Stimulated activated CD4-positive, alpha-beta T cell treated with anti-CD3 and anti-CD28 coated beads, Interleukin-12 subunit alpha, Interleukin-12 subunit beta, amount 100 ng/mL, for 4 hours (primary cell): ENCODE measurements at places on chromosomes 11 and 22.

DNA sequence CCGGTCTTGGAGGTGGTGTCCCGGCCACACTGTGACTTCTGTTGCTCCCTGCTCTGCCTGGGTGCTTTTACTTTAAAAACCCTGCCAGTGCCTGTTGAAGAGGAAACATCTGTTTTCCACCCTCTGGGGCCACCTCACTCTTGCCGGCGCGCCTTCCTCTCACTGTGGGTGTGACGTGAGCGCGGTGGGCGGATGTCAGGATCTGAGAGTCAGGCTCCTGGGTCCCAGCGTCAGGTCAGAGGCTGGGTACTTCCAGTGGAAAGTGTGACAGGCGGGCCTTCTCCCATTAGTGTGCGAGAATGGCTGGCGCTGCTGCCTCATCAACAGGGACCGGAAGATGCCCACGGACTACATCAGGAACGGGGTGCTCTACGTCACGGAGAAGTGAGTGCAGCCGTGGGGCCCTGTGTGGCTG lies 54.2 kb downstream of the GRAMD4 start:
- peak; percentile 94 for DNase-seq

- no peak for DNase-seq
Observed at GRCh38 chr11:125627236-125627910, 2.4 kb downstream of the CHEK1 start.

DNA sequence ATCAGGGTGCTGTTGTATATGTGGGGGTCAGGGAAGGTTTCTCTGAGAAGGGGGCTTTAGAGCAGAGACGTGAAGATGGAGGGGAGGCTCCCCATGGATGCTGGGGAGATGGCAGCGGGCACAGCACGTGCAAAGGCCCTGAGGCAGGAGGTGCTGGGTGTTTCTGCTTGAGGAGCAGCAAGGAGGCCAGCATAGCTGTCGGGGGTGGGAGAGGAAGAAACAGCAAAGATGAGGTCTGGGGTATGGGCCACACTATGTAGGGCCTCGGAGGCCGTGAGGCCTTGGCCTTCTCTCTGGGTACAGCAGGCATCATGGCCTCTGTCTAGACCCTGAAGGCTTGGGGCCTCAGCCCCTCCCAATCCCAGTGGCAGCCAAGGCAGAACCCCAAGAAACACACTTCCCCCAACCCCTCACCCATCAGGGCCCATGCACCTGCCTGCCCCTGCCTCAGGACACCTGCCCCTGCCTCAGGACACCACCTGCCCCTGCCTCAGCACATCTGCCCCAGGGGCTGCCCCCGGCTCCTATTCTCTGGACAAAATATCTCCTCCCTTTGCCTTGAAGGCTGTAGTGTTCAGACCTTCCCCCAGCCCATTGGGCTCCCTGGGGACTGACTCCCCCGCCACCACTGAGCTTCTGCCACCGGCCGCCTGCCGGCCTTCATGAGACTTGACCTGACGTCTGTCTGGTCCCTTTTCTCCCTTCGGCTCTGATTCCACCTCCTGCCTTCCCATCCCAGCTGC lies 6.2 kb downstream of the ALDH3B1 start:
- DNase-seq: no peak

DNA sequence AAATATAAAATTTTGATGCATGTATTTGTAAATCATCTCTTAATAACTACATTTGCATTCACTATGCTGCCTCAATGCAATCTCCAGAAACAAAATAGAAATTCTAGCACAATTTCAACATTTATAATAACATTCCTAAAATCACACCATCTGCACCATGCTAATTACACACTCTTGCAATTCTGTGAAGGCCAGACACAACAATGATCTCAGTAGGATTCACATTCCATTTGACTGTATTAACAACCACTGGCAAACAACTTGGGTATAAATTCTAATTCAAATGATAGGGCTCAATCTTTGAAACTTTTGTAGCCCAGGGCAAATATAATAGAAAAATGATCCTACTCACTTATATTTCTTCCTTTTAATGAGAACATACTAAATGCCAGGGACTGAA lies 25.9 kb downstream of the RAB6A start:
- DNase-seq: no peak
